ENCODE measurements at places on chromosomes 6 and 20.

- DNase-seq = no peak
- no peak overlapping the region for H3K4me3 ChIP-seq
- H3K36me3 ChIP-seq = peaks cover 10% of the 10 kb centered on the region
- H3K4me1 ChIP-seq = no peaks in the 10 kb centered on the region
- no peak overlapping the region for H3K27ac ChIP-seq
Measured at GRCh38 chr6:38528196-38528965, 111.3 kb downstream of the BTBD9 start.

DNA sequence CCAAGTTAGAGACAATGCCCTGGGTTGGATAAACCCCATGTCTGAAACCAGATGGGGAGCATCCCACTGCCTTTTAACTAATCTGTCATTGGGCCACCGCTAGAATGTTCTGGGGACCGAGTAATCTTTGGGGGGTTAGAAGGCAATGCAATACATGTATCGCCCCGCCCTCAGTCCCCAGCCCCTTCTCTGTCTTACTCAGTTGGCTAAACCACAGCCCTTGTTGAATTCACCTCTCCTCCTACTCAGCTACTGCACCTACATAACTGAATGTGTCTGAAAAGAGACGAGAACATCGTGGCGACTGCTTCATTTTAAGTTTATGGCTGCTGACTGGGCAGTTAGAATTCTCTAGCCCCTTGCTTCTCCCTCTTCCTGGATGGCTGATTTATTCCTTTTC, 15.1 kb upstream of the CCR6 start:
- H3K27ac ChIP-seq = no peak overlapping the region
- no peaks in the 10 kb centered on the region for H3K27me3 ChIP-seq
- H3K4me3 ChIP-seq = no peak overlapping the region
- H3K4me1 ChIP-seq = no peaks in the 10 kb centered on the region
- DNase-seq = no peak
- H3K36me3 ChIP-seq = no peaks in the 10 kb centered on the region

DNA sequence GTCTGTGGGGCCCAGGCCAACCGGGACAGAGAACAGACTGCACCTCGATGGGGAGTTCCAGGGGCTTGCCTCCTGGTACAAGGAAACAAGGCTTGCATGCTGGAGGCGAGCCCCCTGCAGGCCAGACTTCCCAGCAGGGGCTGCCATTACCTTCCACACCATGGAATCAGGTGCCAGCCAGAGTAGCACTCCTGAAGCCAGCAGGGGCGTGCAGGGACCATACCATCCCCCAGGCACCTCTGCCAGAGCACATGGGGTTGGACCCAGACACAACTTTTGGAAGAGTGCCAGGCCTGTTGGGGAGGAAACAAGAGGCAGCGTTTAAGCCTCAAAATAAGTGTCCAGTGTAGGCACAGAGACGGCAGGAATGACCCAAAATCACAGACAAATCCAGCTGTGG, 6.5 kb downstream of the DDO start:
- H3K27ac ChIP-seq = no peak overlapping the region
- no peaks in the 10 kb centered on the region for H3K36me3 ChIP-seq
- H3K4me3 ChIP-seq = no peak overlapping the region
- DNase-seq = no peak

DNA sequence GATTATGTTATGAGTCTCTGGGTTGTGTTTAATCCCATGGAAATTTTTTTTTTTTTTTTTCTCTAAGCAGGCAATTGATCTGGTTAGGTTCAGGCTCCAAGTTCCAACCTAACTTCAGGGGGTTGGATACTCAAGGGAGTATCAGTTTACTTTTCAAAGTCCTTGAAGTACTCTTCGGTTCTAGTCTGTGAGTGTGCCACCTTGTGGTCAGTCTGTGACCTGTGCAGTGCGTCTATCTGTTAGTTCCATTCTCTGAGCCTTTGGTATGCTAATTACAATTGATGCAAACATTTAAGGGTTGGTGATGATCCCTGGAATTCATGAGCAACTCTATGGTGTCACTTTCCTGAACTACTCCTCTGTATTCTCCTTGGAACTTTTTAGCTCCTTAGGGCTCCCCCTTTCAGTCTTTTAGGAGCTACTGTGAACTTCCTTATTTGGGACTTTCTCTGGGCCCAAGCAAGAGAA, 342.0 kb downstream of the SOX4 start:
- H3K4me3 ChIP-seq = no peak overlapping the region
- H3K36me3 ChIP-seq = no peaks in the 10 kb centered on the region
- no peak for DNase-seq
- H3K27ac ChIP-seq = no peak overlapping the region
- H3K4me1 ChIP-seq = no peaks in the 10 kb centered on the region

DNA sequence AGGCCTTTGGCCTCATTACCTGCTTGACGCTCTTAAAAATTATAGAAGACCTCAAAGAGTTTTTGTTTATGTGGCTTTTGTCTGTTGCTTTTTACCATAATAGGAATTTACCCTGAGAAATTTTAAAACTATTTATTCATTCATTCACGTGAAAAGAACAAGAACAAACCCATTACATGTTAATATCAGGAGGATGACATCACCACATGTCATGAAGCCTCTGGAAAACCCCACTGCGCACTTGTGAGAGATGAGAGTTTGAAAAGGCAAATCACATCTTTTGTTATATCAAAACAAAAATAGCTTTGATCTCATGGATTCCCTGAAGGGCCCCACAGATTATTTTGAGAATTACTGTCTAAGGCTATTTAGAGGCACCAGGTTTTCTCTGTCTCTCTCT, 61.3 kb upstream of the EYA2 start:
- peaks cover 17% of the 10 kb centered on the region for H3K27me3 ChIP-seq
- no peak overlapping the region for H3K27ac ChIP-seq
- H3K4me1 ChIP-seq = no peaks in the 10 kb centered on the region
- DNase-seq = no peak

DNA sequence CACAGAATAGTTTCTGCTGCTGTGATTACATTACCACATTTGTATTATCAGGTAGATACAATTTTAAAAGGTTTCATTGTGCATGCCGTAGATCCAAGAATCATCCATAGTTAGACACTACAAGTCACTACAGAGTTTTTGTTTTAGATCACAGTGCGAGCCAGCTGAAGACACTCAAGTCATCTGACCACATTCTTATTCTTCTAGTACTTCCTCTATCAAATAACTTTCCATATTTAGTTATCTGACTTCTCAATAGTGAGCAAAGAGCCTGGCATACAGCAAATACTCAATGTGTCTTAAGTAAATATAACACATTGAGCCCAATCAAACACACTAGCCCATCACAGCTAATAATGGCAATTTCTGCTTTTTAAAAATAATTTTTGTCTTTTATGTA, 195.4 kb downstream of the ASCC3 start:
- no peak overlapping the region for H3K4me3 ChIP-seq
- no peaks in the 10 kb centered on the region for H3K36me3 ChIP-seq
- DNase-seq = no peak
- H3K27me3 ChIP-seq = no peaks in the 10 kb centered on the region
- H3K4me1 ChIP-seq = no peaks in the 10 kb centered on the region

- DNase-seq = no peak
- H3K36me3 ChIP-seq = no peaks in the 10 kb centered on the region
- H3K27ac ChIP-seq = peak overlapping the region; percentile 89
- H3K27me3 ChIP-seq = no peaks in the 10 kb centered on the region
- H3K4me1 ChIP-seq = peaks cover 29% of the 10 kb centered on the region
Measured at GRCh38 chr6:2792330-2793110, 27.3 kb downstream of the WRNIP1 start.

DNA sequence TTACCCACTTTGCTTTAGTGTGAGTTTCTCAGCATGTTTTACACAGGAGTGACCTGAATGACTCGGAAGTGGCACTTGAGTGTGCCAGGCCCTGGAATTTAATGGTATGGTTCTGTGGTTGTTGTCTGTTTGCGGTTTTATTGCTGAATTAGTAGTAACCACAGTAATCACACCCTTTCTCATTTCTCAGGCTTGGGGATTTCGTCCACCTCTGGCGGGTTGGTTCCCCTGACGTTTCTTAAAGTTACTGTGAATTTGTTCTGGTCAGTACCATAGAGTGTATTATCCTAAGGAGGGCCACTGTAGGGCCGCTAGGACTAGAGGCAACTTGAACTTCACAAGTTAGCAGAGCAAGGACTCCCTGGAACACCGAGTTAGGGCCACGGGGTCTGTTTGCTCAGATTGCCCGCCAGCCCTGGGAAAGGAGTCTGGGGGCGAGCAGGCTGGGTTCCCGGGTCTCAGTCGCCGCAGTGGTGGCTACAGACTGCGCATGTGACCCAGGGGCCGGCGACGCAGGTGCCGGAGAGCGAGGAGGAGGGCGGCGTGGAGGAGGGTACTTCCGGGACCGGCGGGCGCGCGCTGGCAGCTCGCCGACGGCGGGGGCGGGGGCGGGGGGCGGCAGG, 546 bp upstream of the KLHL32 start:
- no peaks in the 10 kb centered on the region for H3K27me3 ChIP-seq
- peak overlapping the region; percentile 54 for H3K4me3 ChIP-seq
- H3K27ac ChIP-seq = peak overlapping the region; percentile 63
- H3K4me1 ChIP-seq = peaks cover 4% of the 10 kb centered on the region

- no peaks in the 10 kb centered on the region for H3K27me3 ChIP-seq
- H3K4me3 ChIP-seq = no peak overlapping the region
- no peak for DNase-seq
- H3K27ac ChIP-seq = no peak overlapping the region
- peaks cover 21% of the 10 kb centered on the region for H3K4me1 ChIP-seq
Measured at GRCh38 chr20:58984691-58985090, 3.6 kb downstream of the NELFCD start.

GRCh38 chr6:99353126-99353525, 3.7 kb upstream of the FAXC start:
- no peaks in the 10 kb centered on the region for H3K27me3 ChIP-seq
- H3K4me1 ChIP-seq = peaks cover 24% of the 10 kb centered on the region
- H3K27ac ChIP-seq = no peak overlapping the region
- DNase-seq = no peak

- DNase-seq = no peak
- H3K27me3 ChIP-seq = no peaks in the 10 kb centered on the region
- H3K4me1 ChIP-seq = no peaks in the 10 kb centered on the region
- no peak overlapping the region for H3K27ac ChIP-seq
Measured at GRCh38 chr6:89950879-89951391, 56.7 kb downstream of the GJA10 start.

DNA sequence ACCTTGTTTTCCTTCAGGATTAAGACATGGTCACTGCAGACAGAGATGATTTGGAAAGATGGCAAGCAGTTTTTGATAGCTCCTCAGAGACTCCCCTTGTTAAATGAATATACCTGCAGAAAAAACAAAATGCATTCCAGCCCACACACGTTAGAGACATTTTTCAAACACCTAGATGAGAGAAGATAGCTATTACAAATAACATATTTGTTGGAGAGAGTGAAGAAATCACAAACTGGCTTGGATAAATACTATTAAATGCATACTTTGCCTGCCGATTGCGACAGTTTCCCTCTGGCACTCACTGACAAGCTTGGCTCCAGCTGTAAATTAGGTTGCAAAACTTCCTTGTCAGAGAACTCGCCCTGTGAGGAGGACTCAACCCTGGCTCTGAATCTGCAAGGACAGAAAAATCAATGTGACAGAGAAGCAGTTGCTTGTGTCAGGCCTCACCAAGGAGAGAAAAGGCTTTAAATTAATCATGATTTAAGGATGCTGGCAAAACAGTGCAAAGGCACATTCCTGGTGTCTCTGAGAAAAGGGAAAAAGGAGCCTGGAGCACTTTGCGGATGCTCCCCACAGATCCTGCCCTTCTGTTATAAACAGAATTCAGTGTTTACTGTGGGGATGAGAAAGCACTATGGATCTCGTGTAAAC, 423.7 kb upstream of the MARCKS start:
- H3K36me3 ChIP-seq = no peaks in the 10 kb centered on the region
- no peak overlapping the region for H3K4me3 ChIP-seq
- H3K27me3 ChIP-seq = no peaks in the 10 kb centered on the region
- H3K27ac ChIP-seq = peak overlapping the region; percentile 47
- no peak for DNase-seq
- peaks cover 15% of the 10 kb centered on the region for H3K4me1 ChIP-seq

DNA sequence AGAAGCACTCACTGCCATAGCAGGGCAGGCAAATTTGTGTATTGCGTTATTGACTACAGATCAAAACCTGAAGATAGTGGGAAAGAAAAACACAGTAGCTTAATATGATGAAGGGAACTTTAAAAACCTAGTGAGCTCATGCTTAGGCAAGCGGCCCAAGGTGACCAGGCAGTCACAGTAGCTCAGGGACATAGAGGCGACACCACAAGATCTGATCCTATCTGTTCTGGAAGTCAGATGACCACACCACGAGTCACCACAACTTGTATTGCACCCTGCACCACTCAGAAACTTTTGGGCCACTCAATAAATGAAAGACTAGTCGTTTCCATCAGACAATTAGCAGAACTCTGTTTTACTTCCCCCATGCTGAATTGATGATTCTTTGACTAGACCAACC, 4.9 kb downstream of the CLIC5 start:
- peak overlapping the region; percentile 15 for H3K27ac ChIP-seq
- H3K4me1 ChIP-seq = peaks cover 16% of the 10 kb centered on the region
- H3K36me3 ChIP-seq = no peaks in the 10 kb centered on the region
- H3K4me3 ChIP-seq = no peak overlapping the region
- H3K27me3 ChIP-seq = peaks cover 7% of the 10 kb centered on the region
- no peak for DNase-seq

DNA sequence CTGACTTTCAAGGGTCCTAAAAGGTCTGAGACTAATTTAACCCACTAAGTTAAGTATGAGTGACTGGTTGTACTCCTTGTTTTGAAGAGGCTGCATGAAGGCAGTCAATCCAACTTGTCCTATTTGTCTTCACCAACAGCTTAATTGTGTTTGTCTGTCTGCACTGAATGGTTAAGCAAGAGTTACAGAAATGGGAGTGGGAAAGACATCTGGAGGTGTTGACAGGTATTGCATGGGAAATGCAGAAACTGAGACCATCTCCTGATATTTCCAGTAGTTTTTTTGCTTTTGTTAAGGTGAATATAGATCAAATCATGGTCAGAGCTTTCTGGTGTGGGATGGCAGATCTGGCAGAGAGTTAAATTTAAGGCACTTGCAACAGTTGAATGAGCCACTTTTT, 6.5 kb downstream of the FUT9 start:
- H3K36me3 ChIP-seq = no peaks in the 10 kb centered on the region
- H3K27me3 ChIP-seq = no peaks in the 10 kb centered on the region
- no peak overlapping the region for H3K4me3 ChIP-seq
- DNase-seq = no peak
- H3K27ac ChIP-seq = no peak overlapping the region

- DNase-seq = no peak
- H3K4me3 ChIP-seq = no peak overlapping the region
- H3K27ac ChIP-seq = no peak overlapping the region
- H3K27me3 ChIP-seq = no peaks in the 10 kb centered on the region
Measured at GRCh38 chr6:24060982-24061754, 64.8 kb upstream of the NRSN1 start.

GRCh38 chr6:34493344-34493743, 27.5 kb downstream of the PACSIN1 start:
- no peak overlapping the region for H3K27ac ChIP-seq
- no peaks in the 10 kb centered on the region for H3K36me3 ChIP-seq
- no peak overlapping the region for H3K4me3 ChIP-seq
- no peak for DNase-seq
- peaks cover 4% of the 10 kb centered on the region for H3K4me1 ChIP-seq

DNA sequence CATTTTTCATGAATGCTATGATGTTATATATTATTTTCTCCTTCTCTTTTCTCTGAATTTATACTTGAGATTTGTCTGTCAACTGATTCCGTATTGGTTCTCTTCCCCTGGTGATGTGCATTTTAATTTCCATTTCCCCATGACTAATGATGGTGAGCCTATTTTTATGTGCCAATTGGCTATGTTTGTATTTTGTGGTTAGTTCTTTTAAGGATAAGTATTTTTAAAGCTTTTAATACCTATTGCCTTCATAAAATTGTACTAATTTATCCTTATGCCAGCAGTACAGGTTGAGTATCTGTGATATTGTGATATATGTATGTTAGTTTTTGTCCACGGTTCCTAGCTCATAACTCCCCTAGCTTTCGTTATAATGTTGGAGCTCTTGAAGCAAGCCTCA, 2.8 kb downstream of the POLH start:
- no peaks in the 10 kb centered on the region for H3K36me3 ChIP-seq
- H3K27me3 ChIP-seq = no peaks in the 10 kb centered on the region
- H3K27ac ChIP-seq = no peak overlapping the region
- H3K4me3 ChIP-seq = no peak overlapping the region

All from esophagus squamous epithelium (tissue), 5 donors.